Frontal cortex (tissue), 4 donors: ENCODE measurements at places on chromosomes 1 and 21.

DNA sequence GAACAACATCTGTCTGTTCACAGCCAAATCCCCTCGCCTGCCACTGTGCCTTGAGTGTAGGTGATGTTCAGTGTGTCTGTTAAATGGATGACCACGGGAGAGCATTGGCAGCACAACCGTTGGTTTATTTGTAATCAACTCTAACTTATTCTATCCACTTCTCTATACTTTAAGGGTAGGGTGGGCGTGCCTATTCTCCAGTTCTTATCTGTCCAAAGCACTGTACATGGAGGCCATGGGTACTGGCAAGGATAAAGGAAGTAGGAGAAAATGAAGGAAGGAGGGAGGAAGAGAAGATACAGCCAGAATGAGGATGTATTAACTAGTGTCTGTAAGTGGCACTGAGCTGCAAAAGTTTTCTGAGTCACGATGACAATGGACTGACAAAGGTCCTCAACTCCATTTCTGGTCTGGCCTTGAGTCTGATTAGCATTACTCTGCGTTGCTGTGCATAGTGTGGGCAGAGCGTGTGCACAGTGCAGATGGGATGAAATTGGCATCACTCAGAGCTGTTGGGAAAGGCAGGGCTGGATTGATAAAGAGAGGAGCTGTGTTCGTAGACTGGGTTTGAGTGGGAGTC is 7.1 kb downstream of the RHOU start:
- no peak for DNase-seq

- no peak for DNase-seq
Measured at GRCh38 chr1:246919902-246920301, 11.8 kb downstream of the AHCTF1 start.

GRCh38 chr1:29245261-29245660 is 8.9 kb downstream of the PTPRU start:
- no peak for DNase-seq

DNA sequence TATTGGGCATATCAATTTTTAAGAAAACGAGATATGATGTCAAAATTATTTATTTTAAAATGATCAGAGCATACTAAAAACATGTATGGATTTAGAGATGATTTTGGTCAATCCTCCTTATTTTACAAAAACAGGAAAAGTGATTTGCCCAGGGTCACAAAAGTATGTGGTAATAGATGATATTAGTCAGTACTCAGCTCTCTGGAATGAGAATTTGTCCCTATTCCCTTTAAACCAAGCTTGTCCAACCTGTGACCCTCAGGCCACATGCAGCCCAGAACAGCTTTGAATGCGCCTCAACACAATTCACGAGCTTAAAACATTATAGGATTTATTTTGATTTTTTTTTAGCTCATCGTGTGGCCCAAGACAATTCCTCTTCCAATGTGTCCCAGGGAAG is 104.7 kb downstream of the AKT3 start:
- DNase-seq, result no peak

DNA sequence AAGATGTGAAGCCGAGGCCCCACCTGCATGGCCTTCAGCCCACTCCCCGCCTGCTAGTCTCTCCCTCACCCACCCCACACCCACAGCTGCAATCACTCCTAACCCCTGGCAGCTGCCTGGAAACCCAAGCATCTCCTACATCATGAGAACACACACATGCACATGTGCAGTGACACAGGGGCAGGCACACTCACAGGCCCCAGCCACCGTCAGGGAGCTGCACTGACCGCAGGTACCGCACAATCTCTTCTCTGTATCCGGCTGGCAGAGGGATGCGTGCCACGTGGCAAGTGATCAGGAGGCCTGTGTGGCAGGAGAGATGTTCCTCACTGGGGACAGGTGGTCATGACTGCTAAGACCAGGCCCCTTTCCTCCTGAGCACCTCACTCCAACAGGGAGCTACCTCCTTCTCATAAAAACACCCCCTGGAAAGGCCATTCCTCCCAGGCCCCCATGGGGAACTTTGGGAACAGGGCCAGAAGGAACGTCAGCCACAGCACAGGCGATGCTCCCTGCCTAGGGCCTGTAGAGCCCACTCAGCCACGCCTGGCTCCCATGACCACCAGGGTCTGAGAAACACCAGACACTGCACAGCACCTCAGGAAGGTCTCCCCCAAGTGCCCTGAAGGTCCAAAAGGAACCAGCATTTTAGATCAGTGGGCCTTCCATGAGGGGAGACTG is 6.0 kb downstream of the LSS start:
- no peak for DNase-seq

GRCh38 chr1:2428490-2428889 is 16.1 kb upstream of the PEX10 start:
- no peak for DNase-seq

GRCh38 chr1:166273618-166274017 is 106.8 kb upstream of the FAM78B start:
- DNase-seq, result no peak

- peak; percentile 60 for DNase-seq
Measured at GRCh38 chr1:40783001-40783905, at the start of gene KCNQ4. Gene KCNQ4 (plus strand): TSS chr1:40783787. CDS start chr1:40784094, 307 bp downstream.

- DNase-seq, result no peak
Measured at GRCh38 chr1:218890451-218890850, 283.2 kb upstream of the LYPLAL1 start.

- no peak for DNase-seq
Measured at GRCh38 chr21:38297194-38297631, 40.4 kb downstream of the KCNJ15 start.

GRCh38 chr21:19468991-19469715 is 1065.6 kb upstream of the TMPRSS15 start:
- no peak for DNase-seq

DNA sequence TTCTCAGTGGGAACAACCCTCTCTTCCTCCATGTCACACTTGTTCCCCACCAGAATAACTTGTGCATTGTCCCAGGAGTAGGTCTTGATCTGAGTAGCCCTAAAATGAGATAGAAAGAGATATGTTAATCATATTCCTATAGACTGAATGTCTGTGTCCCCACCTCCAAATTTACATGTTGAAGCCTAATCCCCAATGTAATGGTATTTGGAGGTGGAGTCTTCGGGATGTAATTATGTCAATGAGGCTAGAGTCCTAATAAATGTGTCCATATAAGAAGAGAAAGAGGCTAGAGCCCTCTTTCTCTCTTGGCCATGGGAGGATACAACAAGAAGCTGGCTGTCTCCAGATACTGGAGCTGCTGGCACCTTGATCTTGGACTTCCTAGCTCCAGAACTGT is 54.8 kb upstream of the NRDC start:
- DNase-seq, result no peak
